NCI-H1694 (cell line): ENCODE measurements at places on chromosomes 13 and 19.
A peak's percentile ranks its signal among the peaks of the same experiment; 100 is the strongest.

DNA sequence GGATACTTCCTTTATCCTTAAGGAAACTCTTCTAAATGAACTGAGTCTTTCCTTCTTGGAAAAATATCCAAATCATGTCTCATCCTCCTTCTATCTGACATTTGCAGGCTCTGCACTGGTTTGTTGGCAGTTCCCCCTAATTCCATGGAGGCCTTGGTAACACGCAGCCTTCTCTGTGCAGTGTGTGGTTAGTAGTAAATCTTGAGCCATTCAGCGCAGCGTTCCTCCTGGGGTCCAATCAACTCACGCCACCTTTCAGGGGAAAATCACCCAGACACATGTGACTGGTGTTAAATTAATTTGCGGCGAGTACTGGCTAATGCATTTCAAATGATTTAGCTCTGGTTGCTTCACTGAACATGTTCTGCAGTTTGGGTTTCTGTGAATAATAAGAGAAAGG is 21.0 kb upstream of the CBY2 start:
- DNase-seq, result no peak

DNA sequence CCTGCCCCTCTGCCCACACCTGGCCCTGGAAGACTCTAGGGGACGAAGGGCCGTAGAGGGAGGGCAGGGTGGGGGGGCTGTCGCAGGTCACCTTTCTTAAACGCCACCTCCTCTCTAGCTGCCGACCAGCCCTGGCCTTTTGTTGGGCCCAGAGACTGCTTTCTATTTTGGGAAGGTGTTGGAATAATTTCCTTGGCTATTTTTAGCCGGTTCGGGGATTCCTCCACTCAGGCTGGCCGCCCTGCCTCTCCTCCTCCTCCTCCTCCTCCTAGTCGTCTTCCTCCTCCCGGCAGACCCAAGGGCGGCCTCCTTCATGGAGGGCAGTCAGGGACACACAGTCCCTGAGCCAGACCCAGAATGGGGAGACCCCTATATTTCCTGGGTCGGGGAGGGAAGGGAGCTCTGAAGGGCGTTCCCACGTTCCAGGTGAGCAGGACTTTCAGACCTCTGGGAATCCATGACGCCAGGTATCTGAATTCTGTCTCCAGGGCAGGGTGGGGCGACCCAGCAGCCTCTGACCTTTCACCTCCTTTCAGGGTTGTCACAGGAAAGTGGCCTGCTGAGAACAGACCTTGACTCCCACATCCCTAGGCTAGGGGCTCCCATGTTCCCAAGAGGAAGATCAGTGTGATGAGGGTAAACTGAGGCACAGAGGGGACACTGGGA is 19.9 kb downstream of the GADD45B start:
- no peak for DNase-seq

DNA sequence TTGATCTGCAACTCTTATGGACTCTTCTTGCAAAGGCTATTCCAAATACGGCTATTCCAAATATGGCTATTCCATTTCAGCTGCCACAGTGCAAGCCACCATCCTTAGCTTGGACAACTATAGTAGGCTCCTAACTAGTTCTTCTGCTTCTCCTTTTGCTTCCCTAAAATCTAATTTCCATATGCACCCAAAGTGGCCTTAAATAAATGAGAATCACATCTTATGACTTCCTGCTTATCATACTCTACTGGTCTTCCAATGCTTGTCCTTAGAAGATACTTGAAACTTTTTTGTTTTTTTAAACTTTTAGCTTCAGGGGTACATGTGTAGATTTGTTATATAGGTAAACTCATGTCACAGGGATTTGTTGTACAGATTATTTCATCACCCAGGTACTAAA is 4.9 kb downstream of the UCHL3 start:
- DNase-seq, result no peak

DNA sequence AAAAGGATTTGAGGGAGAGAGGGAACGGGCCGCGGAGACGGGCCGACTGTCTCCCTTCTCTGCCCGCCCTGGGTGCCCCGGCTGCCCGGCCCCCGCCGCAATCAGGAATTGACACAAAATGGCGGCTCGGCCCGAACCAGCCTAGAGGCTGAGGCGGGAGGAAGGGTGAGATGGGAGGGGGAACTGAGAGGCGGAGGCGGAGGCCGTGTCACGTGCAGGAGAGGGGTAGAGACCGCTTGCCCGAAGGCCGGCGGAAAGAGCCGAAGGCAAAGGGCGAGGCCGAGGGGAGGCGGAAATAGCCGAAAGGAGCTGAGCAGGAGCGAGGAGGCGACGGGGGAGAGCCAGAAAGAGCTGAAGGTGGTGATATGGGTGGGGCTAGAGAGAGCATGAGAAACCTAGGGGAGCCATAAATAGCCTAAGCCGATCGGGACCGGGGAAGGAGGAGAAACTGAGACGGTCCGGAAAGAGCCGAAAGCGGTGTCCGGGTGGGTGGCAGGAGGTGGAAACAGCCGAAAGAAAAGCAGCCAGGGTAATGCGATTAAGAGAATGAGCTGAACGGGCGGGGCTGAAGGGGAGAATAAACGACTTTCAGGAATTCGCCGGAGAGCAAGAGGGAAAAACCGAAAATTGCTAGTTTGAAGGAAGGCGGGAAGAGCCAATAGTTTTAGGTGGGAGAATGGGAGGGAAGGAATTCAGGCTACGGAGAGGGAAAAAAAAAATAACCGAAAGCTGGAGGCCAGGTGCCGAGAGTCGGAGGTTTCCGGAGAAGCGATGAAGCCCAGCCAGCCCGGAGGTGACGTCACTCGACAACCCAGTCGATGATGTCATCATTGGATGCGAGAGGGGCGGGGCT is at the start of gene ZC3H4:
TSS of gene ZC3H4 (minus strand) at position 780 of the 853 bp plus-strand sequence. CDS start 1,192 bp downstream, outside the sequence.
- DNase-seq, result peak; percentile 98

- DNase-seq, result peak; percentile 70
Measured at GRCh38 chr13:99442273-99442895, 58.9 kb upstream of the TM9SF2 start.

- DNase-seq, result no peak
Measured at GRCh38 chr19:35205733-35206323, 22.7 kb downstream of the FAM187B start.
